ENCODE measurements at places on chromosomes 16 and 17.

DNA sequence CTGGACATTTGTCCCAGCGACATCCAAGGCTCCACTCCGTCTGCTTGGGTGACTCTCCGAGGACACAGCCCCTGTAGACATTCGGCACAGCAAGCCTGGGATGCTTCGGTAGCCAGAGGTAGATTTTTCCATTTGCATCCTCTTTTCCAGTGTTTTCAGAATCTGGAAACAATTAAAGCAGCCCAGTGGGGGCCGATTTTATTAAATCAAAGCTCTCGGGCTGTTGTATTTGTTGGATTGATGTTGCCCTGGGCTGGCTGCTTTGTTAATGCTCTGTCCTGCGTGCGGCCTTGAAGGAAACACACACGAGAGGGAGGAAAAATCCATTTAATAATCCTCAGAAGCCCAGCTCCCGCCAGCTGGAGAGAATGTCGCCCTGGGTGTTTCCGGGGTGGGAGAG lies 158.1 kb upstream of the CIBAR2 start:
- no peak for DNase-seq

GRCh38 chr17:8887834-8888703 lies 20.6 kb upstream of the PIK3R6 start:
- no peak for DNase-seq

DNA sequence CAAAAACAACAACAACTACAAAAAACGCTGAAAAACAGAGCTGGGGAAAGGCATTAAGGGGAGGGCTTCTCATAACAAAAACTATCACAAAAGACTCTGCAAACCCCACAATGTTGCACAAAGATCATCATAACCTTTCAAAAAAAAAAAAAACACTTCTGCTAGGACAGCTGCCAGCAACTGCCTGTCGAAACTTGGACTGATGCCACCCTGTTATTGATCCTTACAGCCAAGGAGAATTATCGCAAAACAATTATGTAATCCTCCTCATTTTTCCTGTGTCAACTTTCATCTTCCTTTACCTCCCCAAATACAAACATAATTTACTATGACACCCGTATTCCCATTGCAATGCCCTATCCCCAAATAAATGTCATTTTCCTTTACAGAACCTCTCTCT lies 9.3 kb downstream of the CCDC40 start:
- no peak for DNase-seq

DNA sequence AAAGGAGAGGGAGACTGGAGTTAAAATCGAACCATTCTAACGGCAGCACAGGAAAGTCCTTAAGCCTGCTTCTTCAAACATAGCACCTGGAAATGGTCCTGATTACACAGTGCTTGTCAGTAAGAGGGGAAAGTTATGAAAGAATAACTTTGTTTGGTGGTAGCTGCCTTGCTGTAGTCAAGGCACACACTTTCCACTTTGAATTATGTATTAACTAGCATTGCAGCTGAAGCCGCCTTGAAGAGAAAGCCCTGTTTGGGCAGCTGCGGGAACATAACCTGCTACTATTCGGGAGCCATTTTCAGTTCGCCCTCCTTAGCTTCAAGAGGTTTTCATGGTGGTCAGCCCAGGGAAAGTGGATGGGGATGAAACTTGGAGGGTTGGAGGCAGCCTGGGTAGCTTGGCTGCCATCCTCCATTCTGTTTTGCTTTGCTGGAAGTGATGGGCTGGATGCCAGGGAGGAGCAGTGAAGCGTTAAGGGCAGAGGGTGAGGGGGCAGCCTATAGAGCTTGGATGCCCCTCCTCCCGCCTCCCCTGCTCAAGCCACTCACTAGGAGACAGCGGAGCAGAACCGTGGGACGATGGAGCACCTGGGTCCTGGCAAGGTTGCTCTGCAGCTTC lies 5.3 kb upstream of the HAS3 start:
- no peak for DNase-seq

DNA sequence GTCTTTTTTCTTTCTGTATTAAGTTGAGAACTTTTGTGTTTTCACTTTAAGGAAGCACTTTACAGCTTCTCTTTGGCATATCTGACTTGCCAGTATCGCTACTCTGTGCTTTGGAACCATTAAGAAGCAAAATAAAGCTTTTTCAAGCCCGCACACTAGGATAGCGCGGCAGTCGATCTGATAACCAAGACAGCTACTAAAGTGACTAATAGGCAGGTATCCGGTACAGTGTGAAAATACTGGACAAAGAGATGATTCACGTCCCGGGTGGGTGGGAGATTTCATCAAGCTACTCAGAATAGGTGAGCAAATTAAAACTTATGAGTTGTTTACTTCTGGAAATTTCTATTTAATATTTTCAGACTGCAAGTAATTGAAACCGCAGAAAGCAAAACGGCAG lies 53.8 kb downstream of the SHISA6 start:
- no peak for DNase-seq

- DNase-seq = no peak
Observed at GRCh38 chr16:2698965-2699750, 16.8 kb downstream of the KCTD5 start.

GRCh38 chr17:83196973-83197880 lies 117.8 kb downstream of the METRNL start:
- no peak for DNase-seq

GRCh38 chr17:80763293-80763867 lies 218.7 kb downstream of the RPTOR start:
- no peak for DNase-seq

- DNase-seq = no peak
Observed at GRCh38 chr17:74070998-74071679, 132.3 kb upstream of the RPL38 start.

DNA sequence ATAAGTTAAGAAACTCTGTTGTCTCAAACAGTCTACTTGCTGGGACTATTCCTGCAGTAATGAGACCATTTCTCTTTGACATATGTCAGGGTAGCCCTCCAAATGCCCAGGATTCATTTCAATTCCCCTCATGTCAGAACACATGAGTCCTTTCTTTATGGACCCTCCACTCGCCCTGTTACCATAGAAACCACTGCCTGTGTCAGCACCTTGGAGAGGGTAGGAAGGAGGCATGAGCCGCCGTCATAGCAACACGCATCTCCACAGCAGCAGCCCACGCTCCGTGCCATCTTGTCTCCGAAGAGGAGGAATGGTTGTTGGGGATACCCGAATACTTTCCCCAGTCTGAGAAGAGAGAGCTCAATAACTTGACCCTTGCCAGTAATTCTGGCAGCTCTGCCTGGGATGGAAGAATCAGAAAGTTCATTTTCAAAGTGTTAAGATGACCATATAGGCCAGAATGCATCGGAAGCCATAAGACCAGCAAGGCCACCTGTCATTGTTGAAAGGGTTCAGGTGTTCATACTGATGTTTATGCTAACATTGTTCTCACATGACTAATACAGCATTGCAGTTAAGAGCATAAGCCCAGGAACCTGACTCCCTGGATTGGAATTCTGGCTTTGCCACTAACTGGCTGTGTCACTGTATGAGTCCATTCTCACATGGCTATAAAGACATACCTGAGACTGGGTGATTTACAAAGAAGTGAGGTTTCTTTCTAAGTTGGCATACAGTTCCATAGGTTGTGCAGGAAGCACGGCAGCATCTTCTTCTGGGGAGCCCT lies 141.3 kb downstream of the ABCC12 start:
- DNase-seq = no peak

DNA sequence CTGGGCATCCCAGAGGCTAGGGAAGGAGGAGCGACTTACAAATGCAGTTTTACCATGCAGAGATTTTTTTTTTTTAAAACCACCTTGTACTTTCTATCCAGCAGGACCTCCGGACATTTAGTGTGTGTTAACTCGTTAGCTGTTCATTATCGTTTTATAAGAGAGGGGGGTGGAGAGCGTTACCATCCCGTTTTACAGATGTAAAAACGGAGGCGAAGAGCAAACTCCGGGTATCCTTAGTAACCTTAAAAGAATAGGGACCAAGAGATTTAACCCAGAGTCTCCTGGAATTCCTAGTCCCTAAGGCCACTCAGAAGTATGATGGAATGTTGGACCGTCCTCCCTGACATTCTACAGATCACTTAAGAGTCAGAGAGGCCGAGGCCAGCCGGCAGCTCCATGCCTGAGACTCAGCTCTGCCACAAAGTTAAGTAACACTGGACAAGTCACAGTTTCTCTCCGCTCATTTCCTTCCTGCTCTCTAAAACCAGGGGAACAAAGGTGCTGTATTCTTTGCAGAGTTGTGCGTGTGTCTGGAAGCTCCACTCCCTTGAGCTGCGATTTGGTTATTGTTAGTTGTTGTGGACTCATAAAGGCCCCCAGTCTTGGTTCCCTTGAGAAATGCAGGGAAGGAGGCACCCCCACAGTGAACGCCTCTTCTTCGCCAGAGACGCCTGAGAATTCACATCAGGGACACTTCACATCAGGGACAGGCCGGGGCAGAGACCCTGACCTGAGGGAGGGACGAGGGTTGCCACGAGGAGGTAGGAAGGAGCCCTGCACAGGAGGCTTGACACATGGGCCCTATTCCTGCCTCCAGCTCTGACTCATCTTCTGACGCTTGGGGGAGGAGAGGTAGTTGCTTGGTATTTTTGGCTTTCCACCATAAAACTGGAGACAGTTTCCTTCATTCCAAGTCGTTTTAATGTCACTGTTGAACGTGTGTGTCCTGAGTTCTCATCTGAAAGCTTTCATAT lies 1.2 kb downstream of the DUSP14 start:
- DNase-seq = no peak

DNA sequence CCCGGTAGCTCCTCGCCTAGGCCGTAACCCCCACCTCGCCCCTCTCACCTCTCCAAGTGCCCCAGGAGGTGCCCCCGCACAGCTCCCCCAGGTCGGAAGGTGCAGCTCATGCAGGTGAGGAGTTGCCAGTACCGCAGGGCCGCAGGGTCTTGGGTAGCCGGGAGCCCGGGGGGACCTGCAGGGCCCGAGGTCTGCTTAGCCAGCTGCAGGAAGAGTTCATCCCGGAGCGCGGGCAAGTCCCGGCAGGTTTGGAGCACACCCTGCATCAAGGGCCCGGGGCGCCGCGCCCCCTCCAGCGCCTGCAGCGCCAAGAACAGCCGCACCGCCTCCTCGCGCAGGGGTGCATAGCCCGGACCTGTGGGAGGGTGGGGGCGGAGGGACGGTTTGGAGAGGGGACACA lies 4.8 kb downstream of the PLEKHH3 start:
- DNase-seq = no peak

DNA sequence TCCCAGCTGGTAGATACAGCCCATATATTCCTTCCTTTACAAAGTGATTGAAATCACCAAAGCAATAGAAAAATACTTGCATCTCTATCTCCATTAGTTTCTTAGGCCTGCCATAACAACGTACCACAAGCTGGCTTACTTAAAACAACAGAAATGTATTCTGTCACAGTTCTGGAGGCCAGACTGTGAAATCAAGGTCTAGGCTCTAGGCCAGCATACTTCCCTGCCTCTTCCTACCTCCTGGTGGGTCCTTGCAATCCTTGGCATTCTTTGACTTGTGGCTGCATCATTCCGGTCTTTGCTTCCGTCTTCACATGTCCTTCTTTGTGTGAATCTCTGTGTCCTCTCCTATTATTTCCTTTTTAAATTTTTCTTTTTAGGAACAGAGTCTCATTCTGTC lies 62.5 kb downstream of the ERCC4 start:
- DNase-seq = no peak

DNA sequence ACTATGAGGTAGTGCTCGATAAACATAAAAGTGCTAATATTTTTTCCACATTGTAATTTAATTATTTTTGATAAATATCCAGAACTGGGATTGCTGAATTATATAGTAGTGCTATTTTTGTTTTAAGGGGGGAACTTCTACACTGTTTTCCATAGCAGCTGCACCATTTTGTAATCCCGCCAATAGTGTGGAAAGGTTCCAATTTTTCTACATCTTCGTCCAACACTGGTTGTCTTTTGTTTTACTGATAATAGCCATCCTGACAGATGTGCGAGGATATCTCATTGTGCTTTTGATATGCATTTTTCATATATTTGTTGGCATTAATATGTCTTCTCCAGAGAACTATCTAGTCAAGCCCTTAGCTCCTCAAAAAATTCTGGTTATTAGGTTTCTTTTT lies 259.6 kb upstream of the KCNJ16 start:
- DNase-seq = no peak

GRCh38 chr17:62892870-62893338 lies 73.1 kb upstream of the TANC2 start:
- no peak for DNase-seq

GRCh38 chr16:55734665-55735064 lies 78.9 kb downstream of the SLC6A2 start:
- DNase-seq = no peak

- DNase-seq = peak; percentile 58
Observed at GRCh38 chr17:76014100-76014924, 12.8 kb downstream of the EVPL start.
